ENCODE measurements at places on chromosomes 16 and 17.

DNA sequence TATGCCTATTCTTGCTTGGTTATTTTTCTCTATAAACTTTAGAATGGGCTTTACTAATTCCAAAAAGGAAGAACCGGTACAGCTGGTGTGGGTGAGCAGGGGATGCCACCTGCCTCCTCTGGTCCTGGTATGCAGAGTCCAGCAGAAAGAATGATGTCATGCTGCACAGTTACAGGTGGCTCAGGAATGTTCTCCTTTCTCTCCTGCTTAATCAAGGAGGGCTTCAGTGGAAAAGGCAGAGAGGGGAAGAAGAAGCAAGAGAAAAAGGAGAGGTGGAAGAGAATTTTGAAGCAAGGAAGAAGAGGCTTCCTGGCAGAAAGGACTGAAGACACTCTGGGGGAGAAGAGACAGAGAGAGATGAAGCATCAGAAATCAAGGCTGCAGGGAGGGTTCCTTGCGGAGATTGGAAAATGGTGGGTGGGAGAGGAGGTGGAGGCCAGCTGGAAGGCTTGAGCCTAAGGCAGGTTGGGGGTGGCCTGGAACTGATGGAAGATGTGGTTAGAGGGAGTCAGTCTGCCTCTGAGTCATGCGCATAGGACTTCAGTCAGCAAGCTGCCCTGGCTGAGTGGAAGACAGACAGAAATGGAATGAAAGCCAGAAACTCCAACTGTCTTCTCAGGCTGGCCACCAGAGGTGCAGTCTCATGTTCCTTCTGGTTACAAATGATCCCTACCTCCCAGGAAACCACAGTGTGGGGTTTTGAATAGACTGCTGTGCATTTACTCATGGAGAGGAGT, 64.6 kb upstream of the CRHR1 start:
- DNase-seq: no peak

- DNase-seq: peak; percentile 40
Measured at GRCh38 chr17:28738680-28739384, 5.0 kb upstream of the TRAF4 start.

GRCh38 chr17:80065478-80066170, 29.2 kb downstream of the CCDC40 start:
- DNase-seq: no peak

DNA sequence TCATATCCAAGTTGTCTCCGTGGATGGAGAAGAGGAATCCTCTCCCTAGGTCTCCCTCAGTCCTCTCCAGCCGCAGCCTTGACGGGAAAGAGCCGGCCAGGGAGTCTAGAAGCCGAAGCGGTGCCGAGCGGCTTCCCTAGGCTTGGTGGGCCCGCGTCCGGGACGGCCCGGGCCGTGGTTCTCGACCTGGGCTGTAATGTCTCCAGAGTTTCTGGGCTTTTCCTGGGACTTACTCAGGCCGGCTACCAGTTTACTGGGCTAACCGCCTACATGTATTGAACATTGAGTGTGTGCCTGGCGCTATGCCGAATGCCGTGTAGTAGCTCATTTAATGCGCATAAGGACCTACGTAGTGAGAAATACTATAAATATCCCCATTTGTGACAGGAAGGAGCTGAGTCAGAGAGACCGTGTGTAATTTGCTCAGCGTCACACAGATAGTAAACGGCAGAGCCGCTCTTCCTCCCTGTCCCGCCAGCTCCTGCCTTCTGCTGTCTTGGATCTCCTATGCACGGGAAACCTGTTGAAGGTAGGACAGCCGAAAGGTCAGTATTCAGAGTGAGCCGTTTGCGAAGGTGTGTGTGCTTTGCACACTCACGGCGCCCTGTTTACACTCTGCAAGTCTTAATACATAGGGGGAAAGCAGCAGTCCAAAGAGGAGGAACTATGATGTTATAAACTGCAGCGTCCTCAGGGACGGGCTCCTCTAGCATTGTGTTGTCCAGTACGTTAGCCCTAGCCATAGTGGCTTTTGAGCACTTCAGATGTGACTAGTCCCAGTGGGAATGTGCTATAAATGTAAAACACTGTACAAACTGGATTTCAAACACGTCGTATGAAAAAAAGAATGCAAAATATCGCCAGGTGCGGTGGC, 723 bp upstream of the SPAG5 start:
- DNase-seq: peak; percentile 87

DNA sequence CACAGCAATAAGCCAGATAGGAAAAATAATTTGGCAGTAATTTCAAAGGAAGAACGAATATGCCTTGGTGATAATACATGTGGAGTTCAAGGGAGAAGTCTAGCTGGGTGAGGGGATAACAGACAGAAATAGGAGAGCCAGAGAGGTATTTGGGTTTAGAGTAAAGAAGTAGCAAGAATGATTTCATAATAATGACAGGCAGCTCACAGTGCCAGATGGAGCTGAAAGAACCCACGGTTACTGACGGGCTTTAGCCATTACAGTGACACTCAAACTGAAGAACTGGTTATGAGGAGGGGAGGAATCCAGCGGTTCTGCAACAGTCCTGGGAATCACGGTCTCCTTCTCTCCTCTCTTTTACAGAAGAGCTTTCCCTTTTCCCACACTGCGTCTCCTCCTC, 2.2 kb downstream of the OR4D1 start:
- no peak for DNase-seq

DNA sequence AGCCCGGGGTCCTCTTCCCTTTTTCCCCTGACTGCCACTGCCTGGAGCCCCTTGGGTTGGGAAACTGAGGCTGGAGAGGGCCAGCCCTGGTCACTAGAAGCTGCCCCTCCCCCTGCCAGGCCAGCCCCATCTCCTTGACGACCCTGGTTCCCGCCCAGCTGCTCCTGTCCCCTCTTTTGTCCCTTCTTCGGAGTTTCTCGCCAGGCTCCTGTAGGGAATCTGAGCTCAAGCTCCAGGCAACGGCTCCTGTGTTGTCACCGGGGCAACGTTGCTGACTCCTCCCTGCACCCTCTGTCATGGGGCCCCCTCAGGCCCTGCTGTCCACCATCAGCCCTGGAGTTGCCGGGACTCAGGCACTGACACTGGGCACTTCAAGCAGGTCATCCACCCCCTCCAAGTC, 5.7 kb downstream of the LLGL1 start:
- DNase-seq: no peak

DNA sequence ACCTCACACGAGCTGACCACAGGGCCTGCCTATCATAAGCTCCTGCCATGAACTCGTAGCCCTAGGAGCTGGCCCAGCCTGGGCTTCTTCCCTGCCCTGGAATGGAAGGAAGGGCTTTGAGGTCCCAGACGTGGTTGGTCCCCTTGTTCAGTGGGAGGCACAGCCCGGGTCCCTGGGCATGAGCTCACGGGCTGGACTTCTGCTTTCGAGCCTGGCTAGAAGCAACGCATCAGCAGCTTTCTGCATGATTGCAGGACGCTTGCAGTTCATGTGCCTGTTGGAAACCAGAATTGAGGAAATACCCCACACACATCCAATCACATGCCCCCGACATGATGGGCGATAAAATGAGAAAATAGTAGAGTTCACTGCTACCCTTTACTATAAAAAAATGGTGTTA, 293.3 kb downstream of the MAF start:
- DNase-seq: no peak

GRCh38 chr16:58634265-58634802, 4.7 kb upstream of the CNOT1 start:
- DNase-seq: no peak

DNA sequence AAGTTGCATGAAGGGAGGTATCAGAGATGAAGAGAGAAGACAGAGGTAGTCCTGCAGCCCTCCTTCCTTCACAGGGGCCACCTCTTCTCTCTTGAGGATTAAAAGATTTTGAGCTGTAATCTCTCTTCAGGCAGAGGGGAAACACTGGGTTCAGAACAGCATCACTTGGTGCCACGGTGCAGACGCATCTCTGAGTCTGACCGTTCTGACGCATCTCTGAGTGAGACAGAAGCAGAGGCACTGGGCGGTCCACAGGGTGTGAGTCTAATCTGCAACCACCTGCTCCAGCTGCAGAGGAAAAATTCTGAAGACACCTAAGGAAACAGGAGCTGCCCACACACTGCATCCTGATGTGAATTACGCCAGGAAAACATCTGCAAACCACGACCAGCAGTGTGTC, 5.3 kb upstream of the KRT37 start:
- DNase-seq: no peak

- DNase-seq: no peak
Measured at GRCh38 chr17:68706356-68706920, 105.3 kb upstream of the FAM20A start.

DNA sequence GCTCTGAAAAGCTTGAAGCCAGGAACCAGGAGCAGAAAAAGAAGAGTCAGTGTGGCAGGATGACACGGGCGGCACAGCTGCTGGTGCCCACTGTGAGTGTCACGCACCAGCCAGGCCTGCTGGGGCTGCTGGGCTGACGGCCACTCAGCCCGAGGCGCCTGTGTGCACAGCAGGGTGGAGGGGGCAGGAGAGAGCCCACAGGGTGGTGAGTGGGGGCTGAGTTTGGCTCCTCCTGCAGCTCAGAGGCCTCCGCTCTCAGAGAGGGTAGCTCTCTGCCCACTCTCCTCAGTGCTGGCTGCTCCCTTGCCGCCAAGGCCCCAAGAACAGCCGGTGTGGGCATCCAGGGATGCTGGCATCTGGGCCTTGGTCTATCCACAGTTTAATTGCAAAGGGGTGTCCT, 59.6 kb downstream of the GSG1L start:
- DNase-seq: no peak

- DNase-seq: no peak
Measured at GRCh38 chr17:40343219-40344119, 21.1 kb downstream of the GJD3 start.

DNA sequence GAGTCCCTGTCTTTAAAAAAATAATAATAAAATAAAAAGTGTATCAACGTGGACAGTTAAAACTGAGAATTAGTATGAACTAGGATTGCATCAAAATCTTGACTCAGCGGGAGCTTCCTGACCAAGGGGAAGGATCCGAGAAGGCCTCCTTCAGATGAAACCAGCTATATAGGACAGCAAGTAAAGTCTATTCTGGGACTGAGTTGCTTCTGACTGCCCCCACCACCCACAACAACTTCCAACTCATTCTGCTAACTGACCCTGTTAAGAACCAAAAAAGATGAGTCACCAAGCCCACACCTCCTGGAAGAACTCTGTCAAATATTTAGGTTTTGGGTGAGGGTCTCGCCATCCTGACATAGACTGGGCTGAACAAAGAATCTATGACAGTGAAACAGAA, 24.9 kb downstream of the MPP3 start:
- DNase-seq: no peak

DNA sequence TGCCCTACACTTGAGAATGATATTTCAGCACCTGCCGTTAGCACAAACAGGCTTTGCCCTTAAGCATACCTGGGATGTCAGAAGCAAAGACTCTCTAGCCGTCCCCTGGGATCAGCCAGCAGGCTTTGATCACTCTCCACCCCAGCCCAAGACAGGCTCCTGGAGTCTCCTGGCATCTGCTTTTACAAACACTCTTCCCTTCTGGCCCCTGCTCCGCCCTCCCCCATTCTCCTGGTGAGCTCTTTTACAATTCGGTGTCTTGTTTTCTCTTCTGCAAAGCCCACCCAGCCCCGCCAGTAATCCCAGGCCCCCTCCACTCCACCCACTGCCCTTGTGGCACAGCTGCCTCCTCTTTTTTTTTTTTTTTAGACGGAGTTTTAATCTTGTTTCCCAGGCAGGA, 50.4 kb downstream of the KATNIP start:
- no peak for DNase-seq

DNA sequence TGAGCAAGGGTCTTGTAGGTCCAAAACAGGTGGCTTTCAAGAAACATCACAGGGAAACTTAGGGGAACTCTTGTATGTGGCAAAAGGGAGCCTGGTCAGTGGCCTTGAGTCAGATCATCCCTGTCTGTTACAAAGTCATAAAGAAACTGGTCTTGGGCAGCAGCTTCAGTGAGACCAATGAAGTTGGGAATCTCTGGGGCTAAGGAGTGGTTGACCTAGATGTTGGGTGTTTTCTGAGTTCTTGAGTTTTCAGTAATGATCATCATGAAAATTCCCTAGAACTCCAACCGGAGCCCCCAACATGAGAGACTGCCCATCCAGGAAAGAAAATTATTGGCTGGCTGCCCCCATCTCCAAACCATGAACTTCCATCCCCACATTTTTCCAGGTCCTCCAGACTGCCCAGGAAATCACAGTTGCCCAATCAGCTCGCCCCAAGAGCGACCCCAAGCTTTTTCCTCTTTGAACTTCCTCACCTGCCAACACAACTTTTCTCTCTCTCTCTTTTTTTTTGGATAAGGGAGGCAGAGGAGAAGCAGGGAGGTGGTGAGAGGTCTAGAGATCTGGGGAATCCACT, 3.9 kb downstream of the CCR7 start:
- DNase-seq: peak; percentile 21

- no peak for DNase-seq
Measured at GRCh38 chr17:68908045-68908444, 47.1 kb downstream of the ABCA8 start.

GRCh38 chr17:19398301-19399181, 11.6 kb upstream of the MFAP4 start:
- DNase-seq: no peak

DNA sequence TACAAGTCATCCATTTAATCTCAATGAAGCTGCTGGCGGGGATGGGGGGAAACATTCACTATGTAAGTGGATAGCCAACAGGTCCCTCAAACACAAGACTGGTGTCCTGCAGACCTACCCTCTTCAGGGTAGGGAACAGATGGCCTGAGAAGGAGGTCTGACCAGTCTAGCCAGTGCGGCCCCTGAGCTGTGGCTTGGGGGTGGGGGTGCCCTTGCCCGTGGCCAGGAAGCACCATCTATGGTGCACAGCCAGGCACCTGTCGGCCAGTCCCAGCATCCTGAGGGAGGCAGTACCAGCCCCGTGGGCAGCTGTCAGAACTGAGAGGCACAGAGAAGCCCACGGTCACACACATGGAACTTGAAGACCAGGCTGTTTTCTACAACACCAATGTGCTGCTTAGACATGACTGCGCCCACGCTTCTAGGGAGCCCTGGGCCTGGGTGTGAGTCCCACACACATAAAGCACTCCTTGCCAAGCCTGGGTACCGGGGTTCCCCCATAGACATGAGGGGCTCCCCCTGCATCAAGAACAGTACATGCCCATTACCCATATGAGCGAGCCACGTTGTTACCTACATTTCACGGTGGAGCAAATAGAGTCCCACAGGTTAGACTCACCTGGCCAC, 40.9 kb downstream of the RMI2 start:
- DNase-seq: no peak

GRCh38 chr17:60468371-60468770, 46.1 kb downstream of the CHCT1 start:
- DNase-seq: no peak

DNA sequence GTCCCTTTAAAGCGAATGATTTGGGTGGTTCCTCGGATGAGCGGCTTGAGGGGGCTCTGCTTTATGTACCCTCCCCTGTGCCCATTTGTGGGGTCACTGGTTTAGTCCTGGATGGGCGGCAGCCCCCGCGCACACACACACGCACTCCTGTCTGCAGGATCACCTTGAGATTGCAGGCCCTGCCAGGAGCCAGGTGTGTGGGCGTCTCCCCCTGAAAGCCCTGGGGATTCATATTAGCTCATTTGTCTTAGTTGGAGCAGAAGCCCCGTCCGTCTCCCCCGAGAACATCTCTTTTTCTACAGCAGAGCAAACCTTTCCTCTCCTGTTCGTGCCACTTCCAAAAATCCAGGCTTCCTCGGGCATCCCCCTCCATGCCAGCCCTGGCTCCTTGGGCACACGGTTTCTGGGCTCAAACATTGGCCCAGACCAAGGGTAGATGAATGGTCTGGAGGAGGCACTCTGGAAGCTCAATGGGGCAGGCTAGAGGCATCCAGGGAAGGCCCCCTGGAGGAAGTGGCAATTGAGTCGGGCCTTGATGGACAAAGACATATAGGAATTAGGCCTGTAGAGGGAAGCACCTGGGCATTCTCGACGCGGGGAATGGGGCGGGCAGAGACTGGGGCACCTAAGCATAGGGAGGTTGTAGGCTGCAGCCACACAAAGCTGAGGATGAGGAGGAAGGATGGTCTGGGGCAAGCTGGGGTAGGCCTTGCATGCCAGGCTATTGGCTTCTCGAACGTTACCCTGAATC, 218.5 kb upstream of the GSE1 start:
- no peak for DNase-seq

Data from MM.1S (cell line).